ENCODE measurements at places on chromosomes 1 and 21.

DNA sequence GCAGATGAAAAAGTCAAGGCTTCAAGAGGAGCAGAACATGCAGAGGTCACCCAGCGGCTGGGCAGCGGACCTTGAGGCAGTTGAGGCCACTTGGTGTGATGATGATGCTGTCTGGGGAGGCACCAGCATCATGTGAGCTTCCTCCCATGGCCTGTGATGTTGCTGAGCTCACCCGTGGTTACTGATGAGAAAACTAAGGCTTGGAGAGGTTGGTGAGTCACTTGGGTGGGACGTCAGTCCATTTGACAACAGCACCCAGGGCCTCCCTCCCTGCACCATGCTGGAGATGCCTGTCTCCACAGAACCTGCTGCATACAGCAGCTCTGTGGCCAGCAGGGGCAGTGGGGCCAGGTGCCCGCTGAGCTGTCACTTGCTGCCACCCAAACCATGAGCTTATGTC lies 146.8 kb downstream of the NPHP4 start:
- no peak for DNase-seq

GRCh38 chr21:17742181-17742580 lies 77.0 kb downstream of the C21orf91 start:
- no peak for DNase-seq

DNA sequence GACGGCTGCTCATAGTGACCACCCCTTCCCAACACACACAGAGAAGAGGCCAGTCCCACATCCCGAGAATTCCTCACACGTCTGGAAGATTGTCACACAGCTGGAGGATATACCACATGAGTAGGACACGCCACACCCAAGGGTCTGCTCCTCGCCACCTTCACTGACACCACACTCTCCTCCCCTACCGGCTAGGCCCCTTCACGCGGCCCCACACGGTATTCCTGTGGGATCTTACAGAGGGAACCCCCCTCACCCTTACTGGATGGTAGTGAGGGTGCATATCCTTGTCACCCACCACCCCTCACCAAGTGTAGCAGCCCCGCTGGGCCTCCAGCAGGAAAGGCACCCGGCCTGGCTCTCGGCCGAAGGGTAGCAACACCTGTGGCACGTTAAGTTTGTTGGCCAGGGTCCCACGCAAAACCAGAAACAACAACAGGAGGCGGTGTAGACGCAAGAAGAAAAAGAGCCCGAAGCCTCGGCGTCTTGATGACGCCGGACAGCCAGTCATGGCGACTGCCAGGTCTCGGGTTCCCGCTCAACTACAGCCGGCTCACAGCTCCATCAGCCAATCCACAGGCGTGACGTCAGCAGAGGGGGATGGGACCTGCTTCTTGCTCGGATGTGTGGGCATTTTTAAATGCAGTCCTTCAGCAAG lies at the start of gene NUP210L:
Gene NUP210L (minus strand): TSS at position 540 of the 658 bp plus-strand sequence.
- DNase-seq, result no peak

GRCh38 chr1:21857840-21858670 lies 46.0 kb downstream of the LDLRAD2 start:
- no peak for DNase-seq

DNA sequence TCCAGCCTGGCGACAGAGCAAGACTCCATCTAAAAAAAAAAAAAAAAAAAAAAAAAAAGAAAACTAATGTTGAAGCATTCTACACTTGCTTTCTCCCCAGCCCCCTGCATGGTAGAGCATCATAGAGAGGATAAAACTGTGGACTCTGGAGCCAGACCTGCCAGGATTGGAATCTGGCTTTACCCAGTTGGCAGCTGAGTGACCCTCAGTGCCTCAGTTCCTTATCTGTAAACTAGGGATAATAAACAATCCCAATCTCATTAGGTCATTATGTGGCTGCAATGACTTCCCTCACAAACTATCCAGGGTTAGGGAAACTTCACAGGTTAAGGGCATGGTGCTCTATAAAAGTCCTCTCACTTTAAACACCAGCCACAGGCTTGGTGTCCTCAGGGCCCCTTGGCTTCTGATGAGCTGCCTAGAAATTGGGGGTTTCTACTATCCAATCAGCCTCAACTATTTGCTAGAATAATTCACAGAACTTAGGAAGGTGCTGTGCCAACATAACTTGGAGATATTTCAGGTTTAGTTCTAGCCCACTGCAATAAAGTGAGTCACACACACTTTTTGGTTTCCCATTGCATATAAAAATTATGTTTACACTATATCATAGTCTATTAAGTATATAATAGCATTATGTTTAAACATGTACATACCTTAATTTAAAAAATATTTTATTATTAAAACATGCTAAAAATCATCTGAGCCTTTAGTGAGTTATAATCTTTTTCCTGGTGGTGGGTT lies 180.5 kb upstream of the B3GALT2 start:
- DNase-seq, result no peak

GRCh38 chr1:60255565-60255964 lies 182.0 kb upstream of the C1orf87 start:
- no peak for DNase-seq

DNA sequence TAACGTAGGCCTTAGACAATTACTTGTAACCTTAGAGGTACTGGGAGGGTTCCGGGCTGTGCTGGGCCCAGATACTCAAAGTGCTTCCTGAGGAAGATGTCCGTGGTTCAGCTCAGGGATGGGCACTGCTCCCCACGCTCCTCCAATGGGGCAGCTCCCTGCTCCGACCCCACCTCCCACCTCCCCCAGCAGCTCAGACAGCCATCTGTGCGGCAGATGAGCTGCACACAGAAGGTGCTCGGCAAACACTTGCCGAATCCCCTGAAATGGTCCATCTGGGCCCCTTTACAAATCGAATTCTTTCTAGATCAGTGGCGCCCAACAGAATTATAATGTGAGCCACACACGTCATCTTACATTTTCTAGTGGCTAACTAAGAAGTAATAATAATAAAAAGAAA lies 242.4 kb upstream of the RAB4A start:
- no peak for DNase-seq

DNA sequence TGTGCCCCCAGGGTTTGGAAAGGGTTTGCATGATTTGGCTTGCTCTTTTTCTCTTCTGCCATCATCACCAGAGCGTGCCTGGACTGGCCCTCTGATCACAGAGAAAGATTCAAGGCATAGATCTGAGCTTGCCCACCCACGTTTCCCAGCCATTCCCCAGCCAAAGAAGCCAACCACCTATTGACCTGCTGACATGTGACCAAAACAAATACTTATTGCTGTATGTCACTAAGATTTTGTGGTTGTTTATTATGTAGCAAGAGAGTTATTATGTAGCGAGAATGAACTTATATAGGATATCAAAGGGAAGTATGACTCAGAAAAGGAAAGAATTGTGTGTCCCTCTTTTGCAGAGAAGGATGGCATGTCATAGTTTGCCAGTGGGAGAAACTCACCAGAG lies 59.9 kb downstream of the UBE2U start:
- DNase-seq, result no peak

DNA sequence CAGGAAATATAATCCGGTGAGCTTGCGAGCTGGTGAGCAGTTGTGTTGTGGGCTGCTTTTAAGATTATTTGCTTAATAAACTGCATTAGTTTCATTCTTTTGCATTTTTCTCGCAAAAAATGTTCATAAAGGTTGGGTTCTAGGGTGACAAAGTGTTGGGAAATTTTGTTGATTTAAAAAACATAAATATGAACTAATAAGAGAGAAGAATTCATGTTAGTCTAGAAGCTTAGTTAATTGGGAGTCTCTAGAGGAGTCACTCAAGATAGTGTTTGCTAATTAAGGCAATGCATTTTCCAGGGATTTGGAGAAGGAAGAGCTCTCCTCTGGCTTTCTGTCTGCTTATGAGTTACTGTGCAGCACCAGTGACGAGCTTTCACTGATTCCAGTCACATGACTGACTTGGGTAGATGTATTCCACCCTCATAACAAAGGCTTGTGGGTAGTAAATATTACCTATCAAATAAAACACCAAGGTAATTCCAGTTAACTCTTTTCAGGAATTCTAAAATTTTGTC lies 417.0 kb downstream of the PTBP2 start:
- no peak for DNase-seq

DNA sequence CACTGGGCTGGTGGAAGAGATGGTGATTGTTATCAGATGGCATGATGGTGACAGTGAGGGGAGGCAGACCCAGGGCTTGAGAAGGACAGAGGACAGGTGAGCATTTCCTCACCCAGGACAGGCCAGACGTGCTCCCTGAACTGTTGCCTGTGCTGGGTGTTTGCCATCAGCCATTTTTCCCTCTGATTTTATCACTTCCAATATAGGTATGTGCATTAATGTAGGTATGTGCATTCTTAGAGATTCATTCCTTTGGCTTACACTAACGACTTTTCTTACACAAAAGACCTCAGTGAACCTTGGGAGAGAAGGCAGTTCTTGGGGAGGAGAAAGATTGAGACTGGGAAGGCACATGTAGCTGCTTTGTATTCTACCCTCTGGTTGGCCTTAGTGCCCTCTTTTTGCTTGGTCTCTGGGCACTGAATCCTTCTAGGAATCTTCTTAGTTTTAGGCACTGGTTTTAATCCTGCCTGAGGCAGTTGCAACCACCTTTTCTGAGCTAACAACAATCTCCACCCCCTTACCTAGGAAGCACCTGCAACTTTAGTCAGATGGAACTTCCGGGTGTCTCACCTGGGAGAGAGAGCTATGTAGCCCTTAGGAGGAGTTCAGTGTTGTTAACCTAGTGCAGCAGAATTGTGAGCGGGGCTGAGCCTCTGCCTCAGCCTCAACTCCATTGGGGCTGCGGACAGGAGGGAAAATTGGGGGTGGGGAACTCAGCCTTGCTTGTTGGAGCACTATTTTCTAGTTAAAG lies 30.9 kb downstream of the C1orf116 start:
- DNase-seq, result no peak

GRCh38 chr1:155006601-155007101 lies 4.0 kb downstream of the ZBTB7B start:
- peak; percentile 67 for DNase-seq

- DNase-seq, result peak; percentile 18
Observed at GRCh38 chr21:41170442-41170841, 2.5 kb downstream of the BACE2 start.

- peak; percentile 56 for DNase-seq
Observed at GRCh38 chr1:24641646-24642151, 1.4 kb upstream of the SRRM1 start.

DNA sequence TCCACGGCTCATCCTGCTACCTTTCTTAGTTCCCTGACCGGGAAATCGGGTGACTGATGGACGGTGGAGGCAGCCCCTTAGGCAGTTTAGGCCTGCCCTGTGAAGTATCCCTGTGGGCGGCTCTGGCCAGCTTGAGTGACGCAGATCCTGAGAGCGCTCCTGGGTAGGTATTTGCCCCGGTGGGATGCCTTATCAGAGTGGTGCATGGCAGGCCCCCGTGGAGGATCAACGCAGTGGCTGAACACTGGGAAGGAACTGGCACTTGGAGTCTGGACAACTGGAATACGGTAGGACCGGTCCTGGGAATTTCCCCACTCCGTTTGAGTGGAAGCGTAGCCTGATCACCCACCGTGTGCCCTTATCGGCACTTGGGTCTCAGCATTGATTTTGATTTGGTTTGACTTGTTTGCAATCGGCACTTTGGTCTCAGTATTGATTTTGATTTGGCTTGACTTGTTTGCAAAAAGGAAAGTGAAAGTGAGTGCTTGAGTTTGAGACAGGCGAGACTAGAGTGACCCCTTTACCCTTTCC lies 15.2 kb downstream of the PLA2G2F start:
- DNase-seq, result no peak

DNA sequence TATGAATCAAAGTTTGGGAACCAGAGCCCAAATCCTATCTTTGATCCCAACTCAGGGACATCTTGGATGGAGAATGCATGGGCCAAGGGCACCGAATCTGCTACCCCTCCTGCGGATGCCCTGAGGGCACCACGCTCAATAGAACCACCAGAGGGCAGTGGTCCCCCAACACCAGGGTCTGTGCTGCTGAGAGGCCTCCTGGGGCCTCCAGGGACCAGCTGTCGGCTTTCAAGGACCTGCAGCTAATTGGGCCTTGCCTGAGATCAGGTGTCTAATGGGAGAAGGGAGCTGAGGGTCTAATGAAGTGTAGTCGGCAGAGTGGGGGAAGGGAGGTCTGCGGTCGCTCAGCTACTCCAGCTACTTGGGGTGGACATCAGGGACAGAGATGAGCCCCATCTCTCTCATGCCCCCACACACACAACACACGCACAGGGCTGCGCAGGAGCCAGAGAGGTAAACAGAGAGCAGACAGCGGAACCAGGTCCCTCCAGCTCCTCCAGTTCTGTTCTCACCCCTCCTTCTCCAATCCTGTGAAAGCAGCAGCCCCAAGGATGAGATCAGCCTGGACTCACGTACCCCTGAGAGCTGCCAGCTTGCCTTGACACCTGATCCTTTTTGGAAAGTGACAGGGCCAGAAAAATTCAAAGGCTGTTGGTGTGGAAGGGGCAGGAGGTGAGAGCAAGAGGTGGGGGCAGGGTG lies 34.9 kb upstream of the PPP1R15B start:
- DNase-seq, result peak; percentile 86

- DNase-seq, result no peak
Observed at GRCh38 chr1:191575746-191576145, 582.5 kb upstream of the RGS18 start.

DNA sequence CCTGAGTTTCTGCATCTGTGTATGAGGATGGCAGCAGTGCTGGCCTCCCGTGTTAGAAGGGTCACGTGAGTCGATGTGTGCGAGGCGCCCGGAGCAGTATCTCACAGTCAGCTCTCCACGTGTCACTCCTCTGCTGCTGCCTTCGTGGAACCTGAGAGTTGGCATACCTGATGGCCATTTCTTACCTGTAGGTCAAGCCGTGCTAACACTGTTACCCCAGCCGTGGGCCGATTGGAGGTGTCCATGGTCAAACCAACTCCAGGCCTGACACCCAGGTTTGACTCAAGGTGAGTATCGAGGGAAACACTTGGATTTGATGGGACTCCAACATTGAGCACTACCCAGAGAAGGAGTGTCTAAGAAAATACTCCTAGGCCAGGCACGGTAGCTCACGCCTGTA lies 10.7 kb downstream of the CDCA8 start:
- DNase-seq, result no peak

- DNase-seq, result no peak
Observed at GRCh38 chr1:68383092-68383491, 66.7 kb downstream of the RPE65 start.

DNA sequence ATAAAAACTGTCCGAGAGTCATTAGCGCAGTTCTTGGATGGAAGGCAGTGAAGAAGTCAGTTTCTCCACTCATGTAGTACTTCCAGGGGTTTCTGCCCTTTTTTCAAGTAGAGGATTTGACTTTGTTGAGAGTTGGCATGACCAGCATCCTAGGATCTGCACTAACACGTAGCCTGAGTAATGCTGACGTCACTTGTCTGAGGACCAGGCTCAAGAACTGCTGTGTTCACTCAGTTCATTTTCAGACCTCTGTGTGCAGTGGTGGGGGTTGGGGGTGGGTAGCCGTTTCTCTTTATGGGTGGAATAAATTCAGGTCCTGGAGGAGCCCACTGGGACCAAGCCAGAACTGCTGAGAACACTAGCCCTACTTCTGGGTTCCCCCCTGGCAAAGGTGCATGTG lies 53.3 kb downstream of the MRPS6 start:
- DNase-seq, result no peak

- DNase-seq, result peak; percentile 42
Observed at GRCh38 chr1:40389871-40390560, 16.5 kb downstream of the SMAP2 start.

GRCh38 chr1:111497592-111497991 lies 5.8 kb downstream of the ADORA3 start:
- no peak for DNase-seq

- no peak for DNase-seq
Observed at GRCh38 chr1:81937791-81938450, 137.2 kb downstream of the ADGRL2 start.

GRCh38 chr1:36479505-36480051 lies 3.1 kb downstream of the CSF3R start:
- no peak for DNase-seq

- no peak for DNase-seq
Observed at GRCh38 chr1:207306603-207307002, 14.9 kb upstream of the CD55 start.
